ENCODE measurements at places on chromosomes 2 and 18.

DNA sequence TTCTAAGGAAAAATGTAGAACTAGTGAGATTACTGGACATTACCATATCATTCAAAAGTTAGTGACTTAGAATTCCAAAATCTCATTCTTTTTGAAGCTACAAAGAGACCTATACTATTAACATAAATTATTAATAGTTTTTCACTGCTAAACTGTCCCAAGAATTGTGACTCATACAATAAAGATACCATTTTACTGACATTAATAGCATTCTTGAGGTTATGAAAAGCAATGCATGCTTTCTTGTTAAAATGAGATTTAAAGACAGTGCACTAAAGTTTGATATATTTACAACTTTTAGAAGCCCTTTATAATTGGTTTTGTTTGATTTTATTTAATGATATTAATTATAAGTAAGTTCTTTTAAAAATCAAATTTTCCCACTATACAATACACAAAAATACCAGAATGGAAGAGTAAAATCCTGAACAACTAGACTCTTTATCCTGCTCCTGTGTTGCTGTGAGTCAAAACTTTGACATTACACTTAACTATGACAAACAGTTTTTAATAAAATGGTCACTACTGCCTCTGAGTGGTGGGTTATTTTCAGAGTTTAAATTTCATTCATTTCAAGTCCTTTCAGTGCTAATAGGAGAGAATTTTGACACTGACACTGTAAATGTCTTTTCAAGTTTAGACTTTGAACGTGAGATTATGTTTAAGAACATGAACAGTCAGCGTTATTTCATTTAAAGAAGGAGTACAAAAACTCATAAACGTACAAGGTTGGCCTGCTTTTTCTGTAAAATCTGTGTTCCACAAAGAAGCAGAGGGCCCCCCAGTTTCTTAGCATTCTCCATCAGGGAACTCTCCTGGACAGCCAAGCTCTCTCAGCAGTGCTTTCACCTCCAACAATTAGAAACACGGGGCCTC is 54.5 kb downstream of the FAM124B start:
- DNase-seq: no peak

DNA sequence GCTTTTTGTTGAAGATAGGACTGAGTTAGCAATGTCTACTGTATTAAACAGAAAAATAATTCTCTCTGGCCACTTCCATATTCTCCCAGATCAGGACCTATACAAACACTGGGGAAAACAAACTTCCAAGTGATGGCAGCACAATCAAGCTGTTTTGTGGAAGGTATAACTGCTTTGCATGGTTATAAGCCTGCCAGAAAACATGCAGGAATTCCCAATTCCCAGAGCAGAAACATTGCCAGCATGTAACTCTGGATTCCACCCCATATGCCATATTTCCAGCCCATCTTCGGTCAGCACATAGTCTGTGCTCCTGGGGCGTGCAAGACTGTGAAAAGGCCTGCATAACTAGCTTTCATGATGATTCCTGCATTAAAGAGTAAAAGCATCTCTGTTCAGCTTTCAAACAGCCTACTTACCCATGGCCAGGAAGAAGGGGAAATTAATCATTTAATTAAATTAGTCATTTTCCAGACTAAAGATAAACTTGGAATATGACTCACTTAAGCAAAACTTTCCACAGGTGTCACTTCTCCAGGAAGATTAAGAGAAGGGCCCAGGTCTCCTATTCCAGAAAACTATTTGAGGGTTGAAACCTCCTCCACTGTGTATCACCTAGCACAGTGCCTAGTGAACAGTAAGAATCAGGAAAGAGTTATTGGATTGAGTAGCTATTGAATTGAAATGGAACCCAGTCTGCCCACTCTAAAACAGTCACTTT is 280.5 kb downstream of the NRXN1 start:
- DNase-seq: no peak

GRCh38 chr2:227623226-227623625 is 5.9 kb downstream of the SCYGR4 start:
- no peak for DNase-seq

GRCh38 chr18:28134774-28135173 is 42.2 kb downstream of the CDH2 start:
- no peak for DNase-seq

GRCh38 chr2:148922776-148923475 is 47.9 kb downstream of the KIF5C start:
- DNase-seq: no peak

DNA sequence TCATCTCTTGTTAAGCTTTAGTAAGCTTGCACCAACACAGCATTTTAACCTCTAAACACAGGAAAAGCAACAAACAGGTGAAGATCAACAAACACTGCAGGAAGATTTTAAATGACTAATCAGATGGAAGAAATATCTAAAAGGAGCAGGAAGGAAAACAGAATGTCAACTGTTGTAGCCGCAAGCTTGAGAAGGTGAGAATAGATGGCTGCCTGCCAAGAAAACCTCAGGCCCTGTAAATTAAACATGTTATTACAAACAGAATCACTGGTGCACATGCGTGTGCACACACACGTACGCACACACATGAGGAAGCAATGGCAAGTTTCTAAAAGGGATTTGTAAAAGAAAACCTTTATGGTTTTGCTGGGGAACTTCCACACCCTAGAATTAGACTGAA is 257.8 kb upstream of the GALNT5 start:
- DNase-seq: no peak
